ENCODE measurements at places on chromosomes 2 and 18. TPM values are rescaled to one million over a fixed set of nuclear protein-coding genes. Genes with fewer than 3 reads are reported as not detected.

The C2orf66 gene
- total RNA-seq = not detected

The NR4A2 gene
- 0.09 TPM for total RNA-seq

The PLCL1 gene
- 1.1 TPM for total RNA-seq

The WNT6 gene
- total RNA-seq = not detected

The ALPG gene
- total RNA-seq = not detected

The ARHGEF4 gene
- total RNA-seq = 4.8 TPM

The NGEF gene
- 0.74 TPM for total RNA-seq

The MAPK4 gene
- total RNA-seq = not detected

The LANCL1 gene
- total RNA-seq = 31.3 TPM

Data from smooth muscle cell of bladder (primary cell).